ENCODE measurements at places on chromosomes 16 and 17. TPM values are rescaled to one million over a fixed set of nuclear protein-coding genes. Genes with fewer than 3 reads are reported as not detected.
A peak's percentile ranks its signal among the peaks of the same experiment; 100 is the strongest.

DNA sequence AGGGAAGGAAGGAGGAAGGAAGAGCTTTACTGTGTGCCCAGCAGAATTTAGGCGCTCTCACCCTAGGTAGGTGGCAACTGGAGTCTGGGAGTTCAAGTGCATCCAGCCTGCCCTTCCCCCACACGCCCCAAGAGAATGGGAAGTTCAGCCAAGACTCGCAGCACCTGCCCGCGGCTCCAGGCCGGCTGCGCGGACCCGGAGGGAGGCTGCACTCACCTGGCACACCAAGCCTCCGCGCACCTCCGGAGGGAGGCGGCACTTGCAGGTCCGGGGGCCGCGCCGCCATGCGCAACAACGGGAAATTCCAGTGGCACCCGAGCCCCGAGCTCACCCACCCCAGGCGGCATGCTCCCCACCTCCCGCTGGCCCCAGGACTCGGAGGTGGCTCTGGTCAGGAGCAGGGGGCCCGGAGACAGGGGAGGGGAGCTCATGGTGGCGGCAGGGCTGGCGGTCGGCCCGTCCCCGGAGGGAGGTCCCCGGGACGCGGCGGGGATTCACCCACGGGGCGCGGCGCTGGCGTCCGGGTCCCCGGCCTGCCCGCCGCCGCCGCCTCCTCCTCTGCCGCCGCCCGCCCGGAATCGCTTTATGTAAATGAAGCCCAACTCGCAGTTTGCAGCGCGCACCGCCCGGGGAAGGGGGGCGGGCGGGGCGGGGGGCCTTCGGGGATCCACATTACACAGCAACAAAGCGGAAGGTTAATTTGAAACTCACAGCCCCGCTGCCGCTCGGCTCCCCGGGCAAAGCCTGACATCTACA lies at the start of gene ZFHX3:
ZFHX3 (minus strand) TSS at position 593 of the 756 bp plus-strand sequence. CDS start 87,983 bp downstream, outside the sequence.
- peak; percentile 69 for DNase-seq

GRCh38 chr16:81583893-81584631 lies 139.5 kb downstream of the CMIP start:
- DNase-seq: no peak

DNA sequence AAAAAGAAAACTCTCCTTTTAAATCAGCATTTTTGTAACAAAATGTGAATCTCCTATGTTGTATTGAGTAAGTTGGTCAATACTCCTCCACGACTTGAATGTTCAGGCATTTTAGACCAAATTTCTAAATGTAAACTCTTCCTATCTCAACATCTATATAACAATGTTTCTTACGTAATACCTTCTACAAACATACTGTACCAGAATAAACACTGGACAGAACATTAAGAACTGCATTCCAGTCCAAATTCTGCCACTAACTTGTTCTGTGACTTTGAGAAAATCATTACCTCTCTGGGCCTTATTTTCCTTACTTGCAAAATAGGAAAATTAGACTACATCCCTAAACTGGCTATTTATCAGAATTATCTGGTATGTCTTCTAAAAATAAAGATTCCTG lies 40.1 kb downstream of the AKAP10 start:
- DNase-seq: no peak

DNA sequence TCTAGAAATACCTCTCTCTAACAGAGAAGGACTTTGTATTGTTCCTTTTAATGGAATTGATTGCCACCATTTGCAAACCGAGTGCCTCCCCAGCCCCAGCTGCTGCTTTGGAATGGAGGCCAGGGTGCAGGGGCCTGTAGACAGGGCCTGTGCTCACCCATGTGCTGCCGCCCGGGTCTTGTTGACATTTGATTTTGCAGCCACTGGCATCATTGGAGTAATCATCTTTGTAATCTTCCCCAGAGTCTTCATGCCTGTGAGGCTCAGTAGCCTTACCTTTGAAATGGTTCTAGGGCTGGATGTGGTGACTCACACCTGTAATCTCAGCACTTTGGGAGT lies 119.8 kb downstream of the CLEC16A start:
- DNase-seq: no peak

- peak; percentile 82 for DNase-seq
Observed at GRCh38 chr17:50151937-50152547, 1.6 kb upstream of the PPP1R9B start.

GRCh38 chr16:74169066-74169465 lies 127.5 kb upstream of the PSMD7 start:
- DNase-seq: no peak

Gene CTRB1
- not detected for total RNA-seq

Gene PRKCA
- total RNA-seq: 76.1 TPM

Measured in uterus (tissue), 4 donors.